ENCODE measurements at places on chromosomes 11 and 22. TPM values are rescaled to one million over a fixed set of nuclear protein-coding genes. Genes with fewer than 3 reads are reported as not detected.

RFPL1 gene
- not detected for total RNA-seq

GRCh38 chr11:18245396-18245795, 3.1 kb downstream of the SAA2 start:
- no peak for DNase-seq

SAA2 gene
- total RNA-seq, result not detected

GRCh38 chr11:95442531-95443050, 211.6 kb upstream of the SESN3 start:
- no peak for DNase-seq

PNPLA5 gene
- not detected for total RNA-seq

- DNase-seq, result no peak
Observed at GRCh38 chr11:113162592-113162962, 151.8 kb upstream of the TTC12 start.

GRCh38 chr22:43270314-43270908, 72.8 kb downstream of the SCUBE1 start:
- DNase-seq, result no peak

DNA sequence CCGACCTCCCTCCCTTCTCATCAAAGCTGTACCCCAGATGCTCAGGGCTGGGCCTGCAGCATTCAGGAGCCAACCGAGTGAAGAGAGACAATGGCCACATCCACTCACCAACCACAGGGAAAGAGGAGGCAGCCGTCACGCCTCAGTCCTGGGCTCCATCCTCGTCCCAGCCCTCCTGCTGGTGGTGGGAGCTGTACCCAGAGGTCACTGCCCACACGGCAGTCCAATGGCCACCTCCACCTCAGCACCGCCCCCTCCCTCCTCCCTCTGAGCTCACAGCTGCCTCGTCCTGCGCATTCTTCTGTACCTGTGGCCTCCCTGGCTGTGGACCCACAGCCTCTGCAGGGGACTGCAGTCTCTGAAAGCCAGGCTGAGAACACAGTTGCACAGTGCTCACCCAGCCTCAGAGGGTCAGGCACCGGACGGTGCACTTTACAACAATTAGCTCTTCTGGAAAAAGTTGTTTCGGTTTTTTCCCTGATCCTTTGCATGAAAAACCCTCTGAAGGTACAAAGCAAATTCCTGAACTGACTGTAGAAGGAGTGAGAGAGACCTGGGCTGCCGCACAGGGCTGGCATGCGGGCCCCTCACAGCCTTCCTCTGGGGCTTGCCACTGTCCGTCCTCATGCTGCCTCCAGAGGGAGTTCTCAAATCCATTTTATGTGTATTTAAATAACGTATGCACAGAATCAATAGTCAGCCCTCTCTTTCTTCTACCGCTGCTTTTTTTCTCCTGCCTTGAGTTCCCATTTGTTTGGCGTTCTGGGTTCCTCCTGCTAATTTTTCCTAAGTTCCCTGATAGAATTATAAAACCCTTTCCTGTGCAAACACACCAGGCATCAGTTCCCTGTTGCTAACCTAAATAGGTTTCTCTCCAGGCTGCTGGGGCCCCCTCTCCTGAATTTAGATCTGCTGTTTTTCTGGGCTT, 52.7 kb downstream of the PHF21B start:
- no peak for DNase-seq

DNA sequence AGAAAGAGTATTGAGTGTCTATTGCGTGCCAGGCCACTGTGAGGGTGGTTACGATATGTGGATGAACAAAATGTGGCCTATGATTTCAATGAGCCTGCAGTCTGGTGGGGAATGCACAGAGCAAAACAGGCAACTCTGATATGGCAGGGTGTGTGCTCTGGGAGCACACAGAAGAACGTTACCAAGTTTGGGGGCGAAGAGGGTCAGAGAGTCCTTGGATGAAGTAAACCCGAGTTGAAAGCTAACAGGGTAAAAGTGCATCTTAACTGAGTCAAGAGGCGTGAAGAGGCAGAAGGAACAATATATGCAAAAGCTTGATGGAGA, 258 bp downstream of the CFAP68 start:
- DNase-seq, result no peak

GLYAT gene
- total RNA-seq, result not detected

DNA sequence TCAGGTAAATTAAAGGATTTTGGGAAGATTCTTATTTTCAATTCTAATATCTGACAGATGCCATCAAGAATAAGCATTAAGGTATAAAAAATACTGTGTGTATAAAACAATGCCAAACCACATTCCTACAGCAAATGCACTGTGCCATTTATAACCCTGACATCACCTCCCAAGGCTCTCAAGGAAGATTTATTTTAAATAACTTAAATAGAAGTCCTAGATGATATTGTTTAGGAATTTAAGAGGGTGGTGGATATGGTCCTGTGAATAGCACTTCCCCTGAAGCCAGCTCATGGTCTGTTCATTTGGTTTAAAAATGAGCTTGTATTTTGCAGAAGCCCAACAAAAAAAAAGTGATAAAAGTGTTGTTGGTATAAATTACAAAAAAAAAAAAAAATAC, 32.1 kb downstream of the PPIL2 start:
- no peak for DNase-seq

DNA sequence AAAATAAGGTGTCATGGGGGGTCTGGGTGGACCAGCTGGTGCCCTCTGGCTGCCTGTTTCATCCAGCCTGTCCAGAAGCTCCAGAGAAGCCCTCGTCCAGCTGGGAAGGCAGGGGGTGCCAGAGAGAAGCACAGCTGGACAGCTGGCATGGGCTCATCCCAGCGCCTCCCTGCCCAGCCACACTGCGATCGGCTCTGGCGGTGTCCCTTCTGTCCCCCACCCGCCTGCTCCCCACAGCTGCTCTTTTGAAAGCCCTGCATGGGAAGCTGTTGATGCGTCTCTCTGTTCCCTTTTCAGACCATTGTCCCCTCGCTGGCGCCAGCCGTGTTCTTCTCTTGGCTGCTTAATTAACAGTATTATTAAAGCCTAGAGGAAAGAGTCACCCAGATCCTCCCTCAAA, 86.5 kb downstream of the MN1 start:
- no peak for DNase-seq

HOATZ gene
- total RNA-seq, result not detected

- no peak for DNase-seq
Observed at GRCh38 chr11:12993626-12994025, 15.5 kb upstream of the RASSF10 start.

DNA sequence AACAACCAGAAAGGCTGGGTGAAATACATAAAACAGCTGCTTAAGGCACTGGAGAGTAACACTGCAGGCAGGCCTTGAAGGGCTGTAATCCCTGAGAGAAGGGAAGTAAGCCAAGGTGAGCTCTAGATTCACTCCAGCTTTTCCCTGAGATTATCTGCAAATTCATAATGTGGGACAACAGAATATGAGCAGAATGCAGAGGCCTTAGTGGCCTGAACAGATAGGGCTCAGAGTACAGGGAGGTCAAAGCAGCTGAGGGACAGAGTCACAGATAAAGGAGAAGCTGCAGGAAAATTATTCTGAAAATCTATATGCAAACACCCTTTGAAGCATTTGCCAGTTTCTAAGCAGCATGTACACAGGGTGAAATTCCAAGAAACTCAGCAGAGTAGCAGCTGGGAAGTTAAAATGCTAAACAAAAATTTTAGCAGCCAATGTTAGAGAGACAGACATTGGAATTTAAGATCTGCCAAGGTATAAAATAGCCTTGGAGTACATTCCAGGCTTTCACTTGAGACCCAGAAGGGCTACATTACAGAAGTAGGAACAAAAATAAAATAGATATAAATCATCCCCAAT, 48.1 kb upstream of the CWF19L2 start:
- no peak for DNase-seq

HSCB gene
- 11.8 TPM for total RNA-seq

P2RX6 gene
- total RNA-seq, result not detected

DNA sequence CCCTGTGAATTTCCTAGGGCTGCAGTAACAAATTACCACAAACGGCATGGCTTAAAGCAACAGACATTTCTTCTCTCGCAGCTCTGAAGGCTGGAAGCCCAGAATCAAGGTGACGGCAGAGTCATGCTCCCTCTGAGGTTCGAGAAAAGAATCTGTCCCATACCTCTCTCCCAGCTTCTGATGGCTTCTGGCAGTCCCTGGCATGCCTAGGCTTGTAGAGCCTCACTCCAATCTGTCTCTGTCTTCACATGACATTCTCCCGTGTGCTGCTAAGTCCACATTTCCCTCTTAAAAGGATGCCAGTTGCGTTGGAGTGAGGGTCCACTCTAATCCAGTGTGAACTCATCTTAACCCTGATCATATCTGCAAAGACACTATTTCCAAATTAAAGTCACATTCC, 116.2 kb downstream of the NECTIN1 start:
- no peak for DNase-seq

DNA sequence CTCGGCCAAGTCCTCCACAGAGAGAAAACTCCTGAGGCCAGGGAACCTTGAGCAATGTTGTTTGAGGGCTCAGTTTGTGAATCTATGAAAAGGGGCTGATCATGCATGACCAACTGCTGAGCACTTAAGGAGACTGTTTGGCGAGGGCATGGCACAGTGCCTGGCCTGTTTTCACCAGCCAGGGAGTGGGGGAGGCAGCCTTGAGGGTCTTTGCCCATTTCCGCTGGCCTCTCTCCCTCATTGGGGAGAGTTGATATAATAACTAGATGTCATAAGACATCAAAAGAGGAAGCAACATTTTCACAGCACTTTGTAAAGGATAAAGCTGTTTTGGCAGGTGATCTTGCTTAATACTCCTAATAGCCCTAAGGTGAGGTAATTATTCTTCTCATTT, 110.6 kb downstream of the TP53I11 start:
- DNase-seq, result no peak

SPDYC gene
- not detected for total RNA-seq

OR8D4 gene
- not detected for total RNA-seq

GRCh38 chr11:16861862-16862261, 123.4 kb downstream of the C11orf58 start:
- no peak for DNase-seq

DNA sequence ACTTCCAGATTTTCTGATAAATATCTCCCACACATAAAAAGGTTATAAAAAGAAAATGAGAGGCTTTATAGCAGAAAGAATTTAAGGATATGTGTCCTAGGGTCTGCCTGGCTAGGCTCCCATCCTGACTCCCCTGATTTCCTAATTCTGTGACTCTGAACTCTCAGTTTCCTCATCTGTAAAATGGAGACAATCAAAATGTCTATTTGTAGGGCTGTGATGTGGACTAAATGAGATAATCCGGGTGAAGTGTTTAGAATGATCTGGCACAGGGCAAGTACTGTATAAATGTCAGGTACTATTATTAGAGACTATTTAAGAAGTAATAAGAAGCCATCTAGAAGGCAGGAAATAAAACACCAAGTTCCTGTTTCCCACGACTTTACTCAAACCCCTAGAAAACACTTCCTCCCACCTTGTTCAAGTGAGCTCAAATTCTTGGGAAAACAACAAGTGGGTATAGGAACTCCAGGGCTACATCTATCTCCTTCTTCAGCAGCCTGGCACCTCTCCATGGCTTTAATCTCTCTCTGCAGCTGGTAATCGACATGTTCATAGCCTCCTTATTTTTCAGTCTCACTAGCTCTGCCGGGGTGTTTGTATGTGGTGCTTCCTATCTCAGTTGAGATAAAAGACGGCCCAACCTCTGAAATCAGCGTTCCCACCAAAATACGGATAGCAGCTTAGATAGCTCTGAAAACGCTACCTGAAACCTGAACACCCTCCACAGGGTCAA, 6.7 kb downstream of the ASCC2 start:
- no peak for DNase-seq
